ENCODE measurements at places on chromosomes 2 and 18.
A peak's percentile ranks its signal among the peaks of the same experiment; 100 is the strongest.

DNA sequence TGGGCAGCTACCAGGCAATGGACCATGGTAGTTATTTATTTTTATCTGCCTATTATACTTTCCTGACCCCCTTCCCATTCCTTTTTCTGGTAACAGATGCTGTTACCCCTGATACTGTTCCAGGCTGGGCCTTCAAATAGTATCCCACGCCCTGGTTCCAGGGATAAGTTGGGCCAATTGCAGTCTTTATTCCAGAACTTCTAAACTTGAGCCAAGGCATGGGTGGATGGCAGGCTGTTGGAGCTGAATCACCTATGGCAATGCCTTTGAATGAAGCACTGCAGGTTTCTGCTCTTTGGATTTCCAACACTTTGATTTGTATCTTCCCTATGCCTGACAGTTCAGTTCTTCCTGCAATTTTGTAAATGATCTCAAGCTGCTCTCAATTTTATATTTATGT lies 99.2 kb upstream of the LHCGR start:
- no peak for DNase-seq

- no peak for DNase-seq
Measured at GRCh38 chr2:45332094-45332493, 279.0 kb downstream of the SRBD1 start.

DNA sequence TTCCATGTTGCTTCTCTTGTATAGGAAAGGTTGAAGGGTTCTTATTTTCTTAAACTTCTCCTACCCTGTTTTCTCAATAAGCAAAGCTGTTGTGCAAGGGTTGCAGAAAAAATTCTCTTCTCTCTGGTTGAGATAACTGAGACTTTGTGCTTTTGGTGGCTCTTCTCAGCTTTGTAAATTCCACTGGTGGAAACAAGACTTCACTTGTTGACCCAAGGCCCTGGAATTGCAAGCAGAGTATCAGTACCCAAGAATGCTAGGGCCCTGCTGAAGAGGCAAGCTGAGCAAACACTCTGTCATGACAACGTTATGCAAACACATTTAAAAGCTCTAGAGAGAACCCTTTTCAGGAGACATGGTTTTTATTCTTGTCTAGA lies 294.7 kb upstream of the EPAS1 start:
- no peak for DNase-seq

- no peak for DNase-seq
Measured at GRCh38 chr2:28269019-28269784, 123.5 kb upstream of the FOSL2 start.

- no peak for DNase-seq
Measured at GRCh38 chr2:8676191-8676920, 5.5 kb upstream of the ID2 start.

DNA sequence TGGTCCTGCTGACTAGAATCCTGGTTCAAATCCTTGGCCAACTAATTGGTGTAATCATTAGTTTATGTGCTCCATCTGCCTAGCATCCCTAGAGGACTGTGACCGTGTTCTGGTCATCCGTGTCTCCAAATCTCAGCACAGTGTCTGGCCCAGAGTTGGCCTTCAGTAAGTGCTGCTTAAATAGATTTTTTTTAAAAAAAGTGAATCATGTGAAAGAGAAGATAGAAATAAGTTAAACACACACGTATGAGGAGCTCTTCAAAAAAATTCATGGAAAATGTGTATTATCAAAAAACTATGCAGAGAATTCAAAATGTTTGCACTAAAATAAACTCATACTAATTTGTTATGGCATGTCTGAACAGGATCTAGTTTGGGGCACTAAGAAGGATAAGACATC lies 129.3 kb upstream of the TLK1 start:
- DNase-seq, result no peak

- no peak for DNase-seq
Measured at GRCh38 chr2:84038866-84039265, 420.2 kb downstream of the SUCLG1 start.

GRCh38 chr2:134296301-134296700 lies 42.4 kb downstream of the MGAT5 start:
- DNase-seq, result no peak

GRCh38 chr2:120614901-120615300 lies 120.8 kb upstream of the GLI2 start:
- DNase-seq, result no peak

- peak; percentile 32 for DNase-seq
Measured at GRCh38 chr2:85327160-85327821, 498 bp downstream of the TGOLN2 start.

- no peak for DNase-seq
Measured at GRCh38 chr2:120818441-120818920, 82.8 kb downstream of the GLI2 start.

DNA sequence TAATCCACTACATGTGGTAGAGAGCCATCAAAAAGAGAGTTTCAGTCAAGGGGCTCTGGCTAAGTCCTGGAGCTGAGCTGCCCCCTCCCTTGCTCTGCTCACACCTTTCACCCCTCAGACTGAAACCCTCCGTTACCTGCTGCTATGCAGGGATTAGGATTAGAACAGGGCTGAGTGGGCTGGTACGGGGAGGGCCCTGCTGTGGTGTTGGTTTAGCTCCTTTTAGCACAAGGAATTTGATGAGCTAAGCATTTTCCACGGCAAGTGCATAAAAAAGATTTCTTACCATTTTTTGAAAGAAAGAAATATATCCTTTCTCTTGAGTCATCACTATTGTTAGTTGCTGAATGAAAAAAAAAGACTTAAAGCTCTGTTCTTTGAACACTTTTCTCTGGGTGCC lies 46.3 kb downstream of the TCF7L1 start:
- no peak for DNase-seq

- DNase-seq, result no peak
Measured at GRCh38 chr2:28336982-28337627, 55.6 kb upstream of the FOSL2 start.

GRCh38 chr2:52395912-52396311 lies 1364.0 kb upstream of the NRXN1 start:
- no peak for DNase-seq

DNA sequence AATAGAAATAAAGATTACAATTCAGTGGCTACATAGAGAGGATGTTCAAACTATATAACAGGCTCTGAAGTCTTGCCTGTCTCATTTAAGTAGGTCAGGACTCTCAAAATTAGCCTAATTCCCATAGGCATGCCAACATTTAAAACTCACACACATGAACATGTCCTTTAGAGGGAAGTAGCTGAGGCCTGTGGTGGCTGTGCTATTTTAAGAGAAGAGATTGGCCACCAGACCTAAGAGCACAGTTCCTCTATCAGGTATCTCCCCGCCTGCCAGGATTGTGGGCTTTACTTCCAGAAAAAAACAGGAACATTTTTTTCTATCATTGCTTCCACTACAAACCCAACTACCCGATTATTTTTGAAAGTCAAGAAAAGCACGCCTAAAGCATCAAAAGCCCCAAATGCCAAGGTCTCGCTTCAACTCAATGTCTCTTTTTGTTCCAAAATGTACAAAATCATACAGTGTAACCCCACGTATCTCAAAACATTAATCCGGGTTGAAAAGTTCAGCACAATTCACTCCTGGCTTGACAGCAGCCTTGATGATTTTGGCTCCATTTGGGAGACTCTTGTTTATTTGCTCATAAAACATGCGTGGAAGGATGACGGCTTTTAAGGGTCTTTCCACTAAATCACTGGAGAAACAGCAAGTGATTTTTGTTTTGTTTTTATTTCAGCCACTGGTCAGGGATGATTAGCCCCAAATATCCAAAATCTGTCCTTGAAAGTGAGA lies 15.3 kb downstream of the FHL2 start:
- DNase-seq, result no peak

GRCh38 chr18:13548966-13549879 lies 177.1 kb downstream of the FAM210A start:
- DNase-seq, result no peak

- peak; percentile 61 for DNase-seq
Measured at GRCh38 chr2:236569573-236569973, at the start of gene ACKR3. Gene ACKR3 (plus strand): TSS chr2:236569825. CDS start chr2:236580466, 10,641 bp downstream.
